Forelimb muscle (tissue), 1 donor: ENCODE measurements at places on chromosomes 2 and 18.

DNA sequence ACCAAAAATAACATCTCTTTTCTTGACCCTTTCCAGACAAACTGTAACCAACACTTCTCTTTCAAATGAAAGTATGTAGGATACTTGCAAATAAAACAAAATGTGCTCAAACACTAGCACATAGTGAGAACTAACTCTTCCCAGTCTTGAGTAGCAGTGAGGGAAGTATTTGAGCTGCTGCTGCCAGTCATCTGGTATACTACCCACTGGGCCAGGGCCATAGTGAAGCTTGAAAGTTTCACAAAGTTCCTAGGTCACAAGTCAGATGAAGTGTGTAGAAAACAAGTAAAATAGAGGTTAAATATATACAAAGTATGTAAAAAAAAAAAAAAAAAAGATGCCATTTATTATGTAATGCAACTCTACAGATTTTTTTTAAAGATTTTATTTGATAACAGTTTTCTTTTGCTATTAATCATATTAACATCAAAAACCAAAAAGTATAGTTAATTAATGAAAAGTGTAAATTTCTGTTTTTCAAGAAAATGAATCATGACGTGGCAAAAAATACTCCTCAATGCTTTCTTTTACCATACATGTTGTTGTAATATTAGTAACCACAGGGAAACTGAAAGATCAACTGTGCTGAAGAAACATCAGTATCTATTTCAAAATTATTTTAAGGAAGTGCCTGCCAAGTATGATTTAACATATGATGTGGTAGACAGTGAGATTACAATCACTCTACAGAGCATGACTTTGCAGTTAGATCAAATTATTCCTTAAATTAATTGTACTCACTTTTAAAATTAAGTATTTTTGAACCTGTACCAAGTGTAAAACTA is 21.6 kb upstream of the TRIB2 start:
- no peak for DNase-seq

- no peak for DNase-seq
Measured at GRCh38 chr2:18546567-18546966, 13.9 kb downstream of the RDH14 start.

DNA sequence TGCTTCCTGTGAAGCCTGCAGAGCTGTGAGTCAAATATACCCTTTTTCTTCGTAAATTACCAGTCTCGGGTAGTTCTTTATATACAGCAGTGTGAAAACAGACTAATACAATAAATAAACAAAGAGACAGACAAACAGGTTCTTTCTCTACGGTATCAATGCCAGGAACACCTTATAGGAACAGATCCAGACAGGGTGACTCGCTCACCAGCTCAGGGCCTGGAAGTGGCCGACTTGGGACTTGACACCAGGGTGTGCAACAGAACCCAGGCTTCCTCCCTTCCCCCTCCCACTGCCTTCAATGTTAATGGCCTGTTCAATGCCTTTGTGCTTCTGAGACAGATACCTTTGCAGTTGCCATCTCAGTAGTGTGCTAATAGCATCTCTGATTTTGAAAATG is 309.5 kb downstream of the ALK start:
- DNase-seq = no peak

- no peak for DNase-seq
Measured at GRCh38 chr18:35513181-35513936, 15.6 kb upstream of the INO80C start.

GRCh38 chr2:15367205-15367604 is 193.9 kb downstream of the NBAS start:
- DNase-seq = no peak

GRCh38 chr18:53745224-53745967 is 479.1 kb downstream of the MBD2 start:
- DNase-seq = no peak

DNA sequence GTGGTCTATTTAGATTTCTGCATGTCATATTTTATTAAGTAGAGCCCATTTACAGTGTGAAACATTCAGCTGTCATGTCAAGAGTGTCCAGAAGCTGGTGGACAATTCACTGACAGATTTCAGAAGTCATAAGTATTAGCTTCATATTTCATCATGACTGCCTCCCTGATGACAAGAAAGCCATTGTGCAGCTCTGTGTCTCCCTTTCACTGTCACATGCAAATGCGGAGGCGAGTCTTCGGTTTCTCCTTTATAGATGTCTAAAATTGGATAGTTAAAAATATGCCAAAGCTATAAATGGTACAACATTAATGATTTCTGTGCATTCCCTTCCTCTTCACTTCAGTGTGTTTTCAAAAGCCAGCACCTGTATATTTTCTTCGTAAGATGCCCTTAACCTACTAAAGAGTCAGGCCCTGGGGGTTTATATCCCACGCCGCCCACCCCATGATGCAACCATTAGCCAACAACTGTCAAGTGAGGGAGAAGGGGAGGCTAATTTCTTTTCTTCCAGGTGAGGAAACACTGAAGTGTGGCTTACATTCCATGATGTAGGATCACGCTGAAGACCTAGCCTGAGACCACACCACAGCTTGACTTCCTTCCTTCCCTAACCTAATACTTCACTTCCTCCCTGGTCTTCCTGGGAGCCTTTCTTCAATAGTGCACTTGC is 99.6 kb upstream of the DDX18 start:
- no peak for DNase-seq

DNA sequence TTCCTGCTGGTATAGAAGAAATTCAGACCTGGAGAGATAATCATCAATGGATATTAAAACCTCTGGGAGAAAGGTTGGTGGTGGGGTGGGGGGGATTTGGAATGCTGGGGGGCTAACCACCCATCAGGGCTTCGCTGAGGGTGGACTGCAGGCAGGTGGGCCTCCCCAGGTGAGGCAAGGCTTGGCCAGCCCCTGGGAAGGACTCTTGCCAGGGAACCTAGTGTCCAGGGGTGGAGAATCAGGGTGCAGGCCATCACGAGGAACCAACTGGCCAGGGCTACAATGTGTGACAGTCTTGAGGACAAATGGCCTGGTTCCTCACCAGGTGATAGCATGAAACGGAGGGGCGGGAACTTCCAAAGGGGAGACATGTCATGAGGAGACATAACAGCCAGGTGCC is 11.8 kb downstream of the RAB11FIP5 start:
- DNase-seq = no peak

DNA sequence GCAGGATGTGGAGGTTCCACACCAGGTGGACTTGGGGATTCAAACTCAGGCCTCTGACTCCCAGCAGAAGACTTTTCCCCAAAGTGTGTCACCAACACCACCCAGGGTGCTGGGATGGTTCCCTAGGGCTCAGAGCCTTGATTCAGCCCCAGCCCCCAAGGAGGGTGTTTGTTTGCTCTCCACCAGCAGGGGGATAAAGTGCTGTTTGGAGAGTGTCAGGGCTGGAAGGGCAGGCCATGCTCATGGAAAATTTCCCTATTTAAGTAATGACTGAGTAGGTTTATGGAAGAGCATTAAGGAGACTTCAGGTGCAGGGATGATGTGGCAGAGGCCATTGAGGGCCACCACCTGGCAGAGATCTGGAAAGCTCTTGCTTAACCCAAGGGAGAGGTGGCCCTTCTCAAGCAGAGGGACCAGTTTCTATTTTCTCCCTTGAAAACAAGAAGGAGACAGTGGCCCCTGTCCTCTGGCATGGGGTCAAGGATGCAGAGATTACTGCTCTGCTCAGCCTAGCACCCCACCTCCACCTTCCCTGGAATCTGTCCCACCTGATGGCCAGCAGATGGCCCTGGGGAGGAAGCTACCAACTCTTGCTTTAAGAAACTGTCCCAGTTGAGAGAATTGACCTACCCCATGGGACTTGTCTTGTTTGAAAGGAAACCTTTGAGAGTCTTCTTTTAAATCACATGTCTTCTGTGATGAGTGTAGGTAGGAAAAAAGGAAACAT is 122.1 kb downstream of the ACOXL start:
- DNase-seq = no peak

GRCh38 chr2:37011130-37011529 is 44.8 kb upstream of the STRN start:
- no peak for DNase-seq

DNA sequence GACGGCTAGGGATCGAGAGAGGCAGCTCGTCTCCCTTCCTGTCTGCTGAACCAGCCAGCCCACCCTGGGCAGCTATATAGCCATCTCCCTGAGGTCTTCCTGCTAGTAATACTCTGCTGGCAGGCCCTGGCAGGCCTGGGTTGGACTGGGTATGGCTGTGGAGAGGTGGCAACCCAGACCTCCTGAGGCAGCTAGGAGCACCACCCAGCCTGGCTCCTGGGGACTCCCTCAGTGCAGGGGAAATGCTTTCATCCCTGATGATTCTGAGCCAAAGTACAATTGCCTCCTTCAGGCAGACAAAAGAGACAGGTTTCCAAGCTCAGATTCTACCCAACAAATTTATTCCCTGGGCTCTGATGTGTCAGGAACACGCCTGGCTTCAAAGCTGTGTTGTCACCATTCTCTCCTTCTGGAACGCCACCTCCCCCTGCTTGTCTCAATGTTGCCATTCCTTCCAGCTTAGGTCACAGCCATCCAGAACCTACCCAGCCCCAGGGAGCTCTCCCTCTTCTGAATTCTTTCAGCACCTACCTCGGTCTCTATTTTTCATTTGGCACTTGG is 4.7 kb upstream of the DNAJB2 start:
- DNase-seq = no peak

- no peak for DNase-seq
Measured at GRCh38 chr2:16136461-16137035, 196.2 kb downstream of the MYCN start.

- DNase-seq = no peak
Measured at GRCh38 chr2:80858965-80859364, 554.4 kb upstream of the LRRTM1 start.

GRCh38 chr2:128973566-128973965 is 654.9 kb upstream of the HS6ST1 start:
- no peak for DNase-seq

DNA sequence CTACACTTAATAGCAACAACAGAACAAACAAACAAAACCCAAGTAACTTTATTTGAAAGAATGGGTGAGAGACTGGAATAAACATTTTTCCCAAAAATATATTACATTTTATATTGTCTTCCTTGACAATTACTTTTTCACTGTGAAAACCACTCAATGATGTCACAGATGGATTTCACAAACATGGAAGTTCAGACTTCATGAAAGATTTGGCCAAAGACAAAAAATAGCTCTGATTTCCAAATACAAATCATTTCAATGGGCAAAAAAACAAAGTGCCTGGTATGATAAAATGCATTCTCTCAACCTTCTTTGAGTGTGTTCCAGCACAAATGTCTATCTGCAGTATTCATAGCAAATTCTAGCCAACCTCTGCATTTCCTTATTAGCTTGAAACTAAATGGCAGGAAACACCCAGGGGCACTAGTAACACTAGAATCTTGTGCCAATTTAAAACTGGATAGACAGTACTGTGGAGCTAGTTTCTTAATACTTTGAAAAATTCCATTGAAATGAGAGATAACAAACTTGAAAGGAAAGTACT is 28.5 kb upstream of the NAPG start:
- no peak for DNase-seq

DNA sequence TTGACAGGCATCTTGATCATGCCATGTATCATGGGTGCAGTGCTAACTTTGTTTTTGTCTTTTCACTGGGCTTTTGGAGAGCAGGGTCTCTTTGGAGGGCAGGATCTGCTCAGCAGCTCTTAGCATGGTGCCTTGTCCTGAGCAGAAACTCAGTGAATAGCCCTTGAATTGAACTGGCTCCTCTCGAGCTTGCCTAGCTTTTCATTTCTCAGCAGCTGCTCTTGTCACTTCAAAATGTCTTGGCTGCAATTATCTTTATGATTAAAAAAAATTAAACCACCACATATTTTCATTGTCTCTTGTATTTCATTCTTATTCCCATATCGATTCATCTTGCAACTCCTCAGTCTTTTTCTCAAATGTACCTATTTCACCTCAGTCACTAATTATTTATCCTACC is 50.5 kb downstream of the CCDC85A start:
- DNase-seq = no peak

DNA sequence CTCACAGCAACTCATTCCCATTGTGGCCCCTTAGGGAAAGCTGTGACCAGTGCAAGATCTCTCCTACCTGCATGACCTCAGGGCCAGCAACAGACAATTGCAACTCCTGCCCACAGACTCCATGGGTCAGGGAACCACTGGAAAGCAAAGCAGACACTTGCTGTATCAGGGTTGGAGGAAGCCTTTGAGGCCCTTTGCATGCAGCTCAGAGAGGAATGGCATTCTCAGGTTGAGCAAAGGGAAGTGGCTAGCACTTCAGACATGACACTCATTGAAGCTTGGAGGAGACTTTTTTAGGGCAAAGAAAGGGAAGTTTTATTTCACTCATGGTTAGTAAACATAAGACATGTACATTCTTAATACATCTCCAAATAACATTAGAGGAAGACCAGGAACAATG is 22.1 kb downstream of the IL1F10 start:
- DNase-seq = no peak

- no peak for DNase-seq
Measured at GRCh38 chr2:3301001-3301400, 76.6 kb downstream of the EIPR1 start.

GRCh38 chr2:242031481-242032019 is 162.0 kb downstream of the RTP5 start:
- no peak for DNase-seq

- no peak for DNase-seq
Measured at GRCh38 chr18:37540424-37541138, 25.0 kb downstream of the CELF4 start.

DNA sequence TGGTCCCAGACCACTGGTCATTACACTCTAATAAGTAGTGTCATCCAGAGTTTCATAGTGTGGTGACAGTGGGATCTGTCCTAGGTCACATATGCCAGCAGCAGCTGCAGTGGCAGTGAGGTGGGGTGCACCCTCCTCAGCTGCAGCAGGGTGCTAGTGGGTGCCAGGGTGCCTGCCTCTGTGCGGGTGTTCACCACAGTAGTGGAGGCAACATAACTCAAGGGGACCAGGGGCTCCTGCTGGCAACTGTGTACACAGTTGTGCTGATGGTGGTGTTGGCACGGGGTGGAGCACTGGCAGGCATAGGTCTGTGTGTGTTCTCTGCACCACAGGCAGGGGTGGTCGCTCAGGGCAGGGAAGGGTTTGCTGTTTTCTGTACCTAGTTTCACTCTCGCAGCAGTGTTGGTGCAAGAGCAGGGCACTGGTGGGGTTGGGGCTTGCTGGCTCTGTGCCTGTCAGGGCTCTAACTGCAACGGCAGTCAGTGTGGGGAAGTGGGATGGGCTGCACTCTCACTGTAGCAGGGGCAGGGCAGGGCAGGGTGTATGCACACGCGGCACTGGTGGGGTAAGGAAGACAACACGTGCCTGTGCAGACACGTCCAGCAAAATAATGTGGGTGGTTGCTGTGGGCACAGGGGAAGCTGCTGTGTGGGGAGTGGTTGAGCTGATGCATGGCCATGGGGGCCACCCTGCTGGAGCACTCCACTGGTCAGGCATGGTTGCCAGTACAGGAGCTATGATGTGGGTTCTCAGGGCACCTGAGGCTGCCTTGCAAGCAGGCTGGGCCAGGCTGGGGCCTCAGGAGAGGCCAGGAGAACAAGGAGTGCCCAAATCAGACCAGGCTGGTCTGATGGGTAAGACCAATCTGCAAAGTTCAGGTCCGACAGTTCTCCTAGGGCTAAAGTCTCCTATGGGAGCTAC is 226.6 kb downstream of the MEIS1 start:
- no peak for DNase-seq

- DNase-seq = no peak
Measured at GRCh38 chr2:152564754-152565551, 152.3 kb downstream of the PRPF40A start.
